Peyer's patch (tissue), 4 donors: ENCODE measurements at places on chromosomes 11 and 22. TPM values are rescaled to one million over a fixed set of nuclear protein-coding genes. Genes with fewer than 3 reads are reported as not detected.

The SLC1A2 gene
- not detected for total RNA-seq

The KCNQ1OT1 gene
- 6.2 TPM for total RNA-seq

The FGF4 gene
- not detected for total RNA-seq

The SPI1 gene
- total RNA-seq, result 8.0 TPM

- H3K27ac ChIP-seq, result no peak overlapping the region
- no peak overlapping the region for H3K4me3 ChIP-seq
- DNase-seq, result no peak
- no peaks in the 10 kb centered on the region for H3K27me3 ChIP-seq
- H3K36me3 ChIP-seq, result no peaks in the 10 kb centered on the region
- H3K4me1 ChIP-seq, result peaks cover 12% of the 10 kb centered on the region
Observed at GRCh38 chr11:121241343-121242211, 51.0 kb upstream of the SC5D start.

DNA sequence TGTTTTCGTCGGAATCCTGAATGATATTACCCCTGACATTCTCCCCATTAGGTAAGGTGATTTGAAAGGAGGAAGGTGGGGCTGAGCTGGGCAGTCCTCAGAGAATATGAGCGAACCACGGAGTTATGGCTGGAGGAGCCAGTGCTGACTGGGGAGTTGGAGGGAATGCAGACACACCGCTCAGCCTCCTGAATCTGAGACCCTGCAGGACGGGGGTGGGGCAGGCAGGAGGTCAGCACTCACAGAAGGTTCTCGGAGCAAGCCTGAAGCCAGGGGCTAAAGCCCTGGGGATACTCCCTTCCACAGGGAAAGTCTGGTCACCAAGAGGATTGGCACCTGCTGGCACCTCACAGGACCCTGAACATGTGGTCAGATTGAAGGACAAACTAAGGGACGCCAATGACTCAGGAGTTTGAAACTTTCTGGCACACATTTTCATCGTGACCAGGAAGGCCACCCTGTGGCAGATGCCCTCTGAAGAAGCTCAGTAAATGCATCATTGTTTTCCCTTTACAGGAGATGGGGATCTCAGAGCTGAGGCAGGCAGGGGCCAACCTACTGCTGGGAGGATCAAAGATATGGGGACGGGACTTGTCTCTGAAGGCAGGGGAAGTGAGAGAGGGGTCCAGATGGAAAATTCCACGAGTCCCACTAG is 26.9 kb upstream of the FCHSD2 start:
- H3K27me3 ChIP-seq, result no peaks in the 10 kb centered on the region
- no peak overlapping the region for H3K27ac ChIP-seq
- H3K36me3 ChIP-seq, result no peaks in the 10 kb centered on the region
- no peak for DNase-seq
- no peak overlapping the region for H3K4me3 ChIP-seq
- no peaks in the 10 kb centered on the region for H3K4me1 ChIP-seq

- DNase-seq, result no peak
- peaks cover 60% of the 10 kb centered on the region for H3K36me3 ChIP-seq
- no peaks in the 10 kb centered on the region for H3K4me1 ChIP-seq
- H3K27ac ChIP-seq, result no peak overlapping the region
Observed at GRCh38 chr11:70364745-70365543, 33.4 kb upstream of the CTTN start.

DNA sequence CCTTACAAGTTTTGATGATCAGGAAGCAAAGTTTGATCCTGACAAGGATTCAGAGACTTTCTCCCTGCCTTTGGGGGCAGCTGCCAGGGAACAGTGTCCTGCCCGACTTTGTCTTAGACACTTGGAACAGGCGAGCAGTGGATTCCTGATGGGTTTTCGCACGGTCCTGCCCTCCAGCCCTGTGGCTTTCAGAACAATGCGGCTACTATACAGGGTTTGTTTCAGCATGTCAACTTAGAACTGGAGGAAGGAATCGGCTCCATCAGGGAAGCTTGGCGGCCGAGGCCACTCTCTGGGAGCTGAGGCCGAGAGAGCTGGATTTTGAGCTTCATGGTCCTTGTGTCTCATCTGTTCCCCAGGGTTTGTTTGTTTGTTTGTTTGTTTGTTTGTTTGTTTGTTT is 11.5 kb downstream of the ANO1 start:
- H3K4me1 ChIP-seq, result no peaks in the 10 kb centered on the region
- H3K36me3 ChIP-seq, result no peaks in the 10 kb centered on the region
- no peak for DNase-seq
- no peak overlapping the region for H3K27ac ChIP-seq
- H3K4me3 ChIP-seq, result no peak overlapping the region
- H3K27me3 ChIP-seq, result no peaks in the 10 kb centered on the region

- H3K27me3 ChIP-seq, result no peaks in the 10 kb centered on the region
- no peak overlapping the region for H3K4me3 ChIP-seq
- DNase-seq, result no peak
Observed at GRCh38 chr11:128733440-128734102, 39.7 kb downstream of the FLI1 start.

DNA sequence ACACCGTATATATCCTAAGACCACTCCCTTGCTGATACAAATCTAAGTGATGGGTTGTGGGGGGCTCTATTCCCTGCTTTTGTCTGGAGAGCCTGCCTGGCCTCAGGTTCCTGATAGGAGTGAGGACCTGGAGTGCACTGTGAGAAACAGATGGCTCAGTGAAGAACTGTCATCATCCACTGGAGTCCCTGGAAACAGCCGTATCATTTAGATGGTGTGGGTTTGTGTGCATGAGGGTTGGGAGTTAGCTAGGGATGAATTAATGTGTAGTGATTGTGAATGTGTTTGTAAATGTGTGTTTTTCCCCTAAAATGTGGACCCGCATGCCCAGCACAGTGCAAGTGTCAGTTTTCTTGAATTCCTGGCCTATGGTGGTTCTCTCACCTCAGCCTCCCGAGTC is 111.6 kb downstream of the CRYBB2 start:
- no peak overlapping the region for H3K4me3 ChIP-seq
- no peaks in the 10 kb centered on the region for H3K36me3 ChIP-seq
- DNase-seq, result no peak

GRCh38 chr11:72081821-72082453 is 1.3 kb downstream of the LRRC51 start:
- DNase-seq, result no peak
- peaks cover 5% of the 10 kb centered on the region for H3K4me1 ChIP-seq
- no peak overlapping the region for H3K4me3 ChIP-seq

DNA sequence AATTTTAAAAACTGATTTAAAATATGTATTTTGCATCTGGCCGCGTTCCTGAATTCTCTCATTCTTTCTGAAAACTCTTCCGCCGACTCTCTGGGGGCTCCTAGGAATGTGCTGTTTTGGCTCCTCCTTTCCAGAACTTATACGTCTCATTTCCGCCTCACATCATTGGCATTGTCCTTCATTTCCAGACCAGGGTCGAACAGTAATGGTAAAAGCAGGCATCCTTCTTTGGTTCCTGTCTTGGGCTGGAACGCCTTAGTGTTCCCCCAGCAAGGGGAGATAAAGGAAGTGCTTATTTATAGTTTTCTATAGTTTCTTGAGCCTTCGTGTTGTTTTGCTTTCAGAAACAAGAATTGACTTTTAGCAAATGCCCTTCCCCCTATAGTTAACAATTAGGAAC is 10.9 kb upstream of the TNNT3 start:
- no peak overlapping the region for H3K4me3 ChIP-seq
- no peak for DNase-seq
- H3K27me3 ChIP-seq, result no peaks in the 10 kb centered on the region
- no peak overlapping the region for H3K27ac ChIP-seq
- H3K4me1 ChIP-seq, result no peaks in the 10 kb centered on the region

DNA sequence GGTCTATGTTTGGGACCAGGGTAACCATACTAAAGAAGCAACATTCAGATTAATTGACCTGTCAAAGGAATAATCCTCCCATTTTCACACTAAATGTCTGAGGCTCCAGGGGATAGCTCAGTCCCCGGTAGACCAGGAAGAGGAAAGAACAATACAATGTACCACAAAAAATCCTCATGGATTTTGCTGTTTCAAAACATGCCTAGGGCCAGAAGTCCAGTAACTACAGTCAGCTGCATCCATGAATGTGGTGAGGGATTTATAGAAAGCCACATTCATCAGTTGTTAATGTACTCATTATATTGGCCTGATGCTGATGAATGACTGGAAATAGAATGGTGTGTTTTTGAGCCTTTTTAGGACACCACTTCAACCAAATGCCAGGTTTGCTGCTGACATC is 6.9 kb upstream of the ETS1 start:
- H3K4me1 ChIP-seq, result no peaks in the 10 kb centered on the region
- H3K27me3 ChIP-seq, result no peaks in the 10 kb centered on the region
- DNase-seq, result no peak
- no peak overlapping the region for H3K27ac ChIP-seq

GRCh38 chr11:56783448-56784041 is 35.0 kb upstream of the OR9G4 start:
- H3K27me3 ChIP-seq, result no peaks in the 10 kb centered on the region
- no peaks in the 10 kb centered on the region for H3K36me3 ChIP-seq
- H3K4me3 ChIP-seq, result no peak overlapping the region
- H3K4me1 ChIP-seq, result no peaks in the 10 kb centered on the region
- no peak for DNase-seq
